ENCODE measurements at places on chromosomes 13 and 19.
A peak's percentile ranks its signal among the peaks of the same experiment; 100 is the strongest.

GRCh38 chr13:46195016-46195415 is 13.0 kb upstream of the LCP1 start:
- DNase-seq: no peak

DNA sequence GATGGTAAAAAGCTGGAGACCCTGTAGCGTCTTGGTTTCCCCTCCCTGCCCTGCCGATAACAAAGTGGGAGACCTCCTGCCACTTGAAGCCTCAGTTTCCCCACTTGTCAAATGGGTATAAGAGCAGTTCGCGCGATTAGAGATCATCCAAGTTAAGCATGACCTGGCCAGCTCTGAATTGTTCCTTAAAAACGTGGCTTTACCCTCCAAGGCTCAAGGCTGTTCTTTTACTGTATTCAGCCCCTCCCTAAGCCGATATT is 421 bp downstream of the TNPO2 start:
- DNase-seq: no peak

- DNase-seq: no peak
Observed at GRCh38 chr19:19672816-19673215, 4.2 kb downstream of the ZNF101 start.

DNA sequence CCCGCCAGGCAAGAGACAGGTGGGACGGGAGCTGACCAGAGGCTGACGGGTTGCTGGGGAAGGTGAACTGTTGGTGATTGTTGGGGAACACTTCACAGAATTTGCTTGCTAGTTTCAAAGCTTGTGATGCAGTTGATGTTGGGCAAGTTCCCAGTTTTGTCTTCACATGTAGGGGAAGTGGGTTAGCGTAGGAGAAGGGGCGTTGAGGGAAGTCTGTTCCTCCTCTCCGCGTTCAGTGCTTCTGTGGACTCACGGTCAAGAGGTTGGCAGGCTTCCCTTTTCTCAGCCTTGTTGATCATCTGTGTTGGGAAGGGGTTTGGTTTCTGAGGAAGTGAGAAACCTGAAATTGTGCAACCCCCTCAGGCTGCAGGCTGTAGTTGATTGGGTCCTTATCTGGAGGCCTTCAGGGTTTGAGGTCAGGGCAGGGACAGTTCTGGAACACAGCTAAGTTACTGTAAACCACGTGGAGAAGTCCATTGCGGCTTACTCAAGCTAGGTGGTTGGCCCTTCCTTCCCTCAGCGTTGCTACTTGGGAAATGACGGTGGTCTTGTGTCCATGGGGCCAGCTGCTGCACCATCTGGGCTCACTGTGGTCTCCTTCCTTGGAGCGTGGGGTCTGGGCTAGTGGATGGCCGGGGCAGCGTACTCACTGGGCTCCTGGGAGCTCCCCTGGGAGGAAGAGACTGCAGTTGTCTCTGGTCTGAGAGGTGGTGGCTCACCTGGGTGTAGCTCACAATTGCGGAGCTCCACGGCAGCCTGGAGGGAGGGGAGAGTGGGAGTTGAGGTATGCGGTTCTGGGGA is 7.5 kb downstream of the RPS9 start:
- no peak for DNase-seq

DNA sequence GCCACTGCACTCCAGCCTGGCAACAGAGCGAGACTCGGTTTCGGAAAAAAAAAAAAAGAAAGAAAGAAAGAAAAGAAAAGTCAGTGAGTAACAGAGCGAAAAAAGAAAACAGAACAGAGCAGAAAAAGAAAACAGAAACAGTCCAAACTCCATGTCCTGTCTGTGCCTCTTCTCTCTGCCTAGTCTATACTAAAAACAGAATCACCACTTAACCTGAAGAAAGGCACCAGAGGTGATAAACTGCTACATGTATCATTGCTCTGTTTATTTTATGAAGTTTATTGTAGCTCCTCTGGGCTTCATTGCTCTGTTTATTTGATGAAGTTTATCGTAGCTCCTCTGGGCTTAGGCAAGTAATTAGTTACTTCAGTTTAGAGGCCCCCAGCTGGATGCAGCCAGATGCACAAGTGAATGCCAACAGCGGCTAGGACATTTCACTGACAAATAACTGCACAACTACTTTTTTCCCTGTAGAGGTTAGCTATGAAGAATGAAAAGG is 39.2 kb downstream of the TBC1D4 start:
- DNase-seq: no peak

- DNase-seq: no peak
Observed at GRCh38 chr19:33831825-33832224, 35.2 kb downstream of the KCTD15 start.

DNA sequence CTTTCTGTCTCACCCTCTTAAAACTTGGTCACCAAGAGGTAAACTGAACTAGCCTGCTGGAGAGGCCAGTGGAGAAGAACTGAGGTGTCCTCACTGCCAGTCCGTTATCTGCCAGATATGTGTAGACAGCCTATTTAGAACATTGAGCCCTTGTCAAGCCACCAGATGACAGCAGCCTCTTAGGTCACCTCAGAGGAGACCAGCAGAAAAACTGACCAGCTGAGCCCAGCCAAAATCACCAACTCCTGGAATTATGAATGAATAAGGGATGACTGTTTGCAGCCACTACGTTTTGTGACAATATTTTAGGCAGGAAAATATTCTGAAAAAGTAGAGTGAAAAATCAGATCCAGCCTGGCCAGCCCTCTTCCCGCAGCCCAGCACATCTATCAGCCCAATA is 513.9 kb downstream of the DCT start:
- no peak for DNase-seq

DNA sequence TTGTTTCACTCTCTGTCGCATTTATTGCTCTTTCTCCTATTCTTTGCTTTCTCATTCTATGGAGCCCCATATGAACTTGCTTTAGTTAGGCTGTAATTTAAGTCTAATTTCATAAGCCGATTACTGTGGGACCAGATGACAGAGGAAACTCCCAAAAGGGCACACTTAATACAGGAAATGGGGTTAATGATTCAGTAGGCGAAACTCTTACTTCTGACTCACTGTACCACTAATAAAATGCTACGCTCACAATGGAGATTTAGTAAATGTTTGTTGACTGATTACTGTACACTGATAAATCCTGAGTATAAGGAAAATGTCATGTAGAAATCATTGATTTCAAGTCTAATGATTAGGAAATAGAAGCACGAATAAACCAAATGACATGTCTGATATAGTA is 276.4 kb downstream of the KLF5 start:
- no peak for DNase-seq

- DNase-seq: no peak
Observed at GRCh38 chr19:6333439-6333838, at the start of gene ACER1. Gene ACER1, minus strand, starts transcription at chr19:6333612. Its CDS starts 61 bp downstream, at chr19:6333551.

DNA sequence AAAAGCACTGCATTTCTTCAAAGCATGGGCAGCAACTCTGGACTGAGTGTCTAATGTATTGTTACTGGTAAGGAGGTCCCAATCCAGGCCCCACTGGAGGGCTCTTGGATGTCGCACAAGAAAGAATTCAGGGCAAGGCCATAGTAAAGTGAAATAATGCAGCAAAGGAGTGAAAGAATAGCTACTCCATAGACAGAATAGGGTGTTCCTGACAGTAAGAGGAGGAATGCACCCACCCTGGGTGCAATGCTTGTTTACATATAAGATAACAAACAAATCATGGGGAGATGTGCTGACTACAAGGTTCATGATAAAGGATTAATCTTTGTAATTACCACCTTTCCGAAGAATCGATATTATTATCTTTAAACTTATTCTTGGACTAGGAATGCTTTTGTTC is 58.8 kb upstream of the ABCC4 start:
- no peak for DNase-seq

DNA sequence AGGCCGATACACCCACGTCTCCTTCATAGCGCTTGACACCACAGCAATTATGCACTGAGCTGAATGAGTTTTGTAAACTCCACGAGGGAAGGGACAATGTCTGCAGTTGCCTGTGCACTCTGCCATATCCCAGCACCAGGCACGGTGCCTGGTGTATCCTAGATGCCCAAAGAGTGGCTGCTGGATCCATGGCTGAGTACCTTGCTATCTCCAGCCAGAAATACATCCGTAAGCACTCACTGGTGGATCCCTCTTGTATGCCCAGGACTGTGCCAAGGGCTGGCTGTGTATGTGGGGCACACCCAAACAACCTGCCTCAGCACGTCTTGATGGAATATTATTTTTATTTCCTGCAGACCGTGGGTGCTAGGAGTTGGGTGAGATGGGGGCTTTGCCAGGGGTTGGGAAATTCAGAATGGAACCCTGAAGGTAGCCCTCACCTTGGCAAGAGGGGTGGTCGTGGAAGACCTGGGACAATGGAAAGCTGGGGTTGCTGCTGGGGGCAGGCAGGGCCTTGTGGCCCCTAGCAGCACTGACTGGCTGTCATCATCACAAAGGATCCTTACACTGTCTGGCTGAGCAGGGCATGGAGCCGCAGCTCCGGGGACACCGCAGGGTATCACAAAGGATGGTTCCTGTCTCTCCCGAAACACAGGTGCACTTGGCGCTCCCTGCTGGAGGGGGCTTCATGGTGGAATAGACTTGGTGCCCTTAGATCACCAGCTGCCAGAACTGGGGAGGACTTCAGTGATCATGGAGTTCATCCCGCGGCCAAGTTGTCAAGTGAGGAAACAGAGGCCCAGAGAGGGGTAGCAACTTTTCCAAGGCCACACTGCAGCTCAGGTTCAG is 131.3 kb downstream of the URI1 start:
- no peak for DNase-seq

- no peak for DNase-seq
Observed at GRCh38 chr13:92873029-92873428, 353.6 kb upstream of the GPC6 start.

DNA sequence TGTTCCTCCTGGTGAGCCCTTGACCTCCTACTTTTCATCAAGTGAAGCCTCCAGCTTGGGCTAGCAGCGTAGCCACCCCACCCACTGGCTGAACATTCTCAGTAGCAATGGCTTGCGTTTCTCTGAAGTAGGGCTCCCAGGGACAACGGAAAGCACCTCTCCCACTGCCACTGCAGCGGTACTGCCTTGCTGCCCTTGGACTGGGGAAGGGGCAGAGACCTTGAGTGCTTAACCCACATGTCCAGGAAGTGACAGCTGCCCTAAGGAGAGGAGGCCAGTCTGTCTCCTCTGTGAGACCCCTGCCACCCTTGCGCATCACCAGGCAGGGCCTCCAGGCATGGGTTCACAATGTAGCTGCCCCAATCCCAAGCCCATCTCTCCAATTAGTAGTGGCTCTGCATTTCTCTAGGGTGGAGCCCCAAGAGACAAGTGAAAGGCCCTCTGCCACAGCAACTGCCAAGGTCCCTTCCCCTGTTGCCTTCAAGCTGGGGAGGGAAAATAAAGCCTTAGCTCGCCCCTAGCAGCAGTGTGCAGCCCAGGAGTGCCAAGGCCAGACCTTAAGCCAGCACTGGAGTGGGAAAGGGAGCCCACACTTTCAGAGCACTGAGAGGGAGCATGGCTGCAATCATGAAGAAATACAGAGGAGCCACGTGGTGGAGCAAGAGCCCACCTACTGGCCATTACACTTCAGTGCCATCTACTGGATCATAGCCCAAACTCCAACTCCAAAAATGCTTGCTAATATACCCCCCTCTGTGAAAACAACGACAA is 175.9 kb upstream of the TRPC4 start:
- DNase-seq: no peak

- no peak for DNase-seq
Observed at GRCh38 chr19:51002089-51002532, 707 bp upstream of the KLK8 start.

GRCh38 chr19:51031880-51032225 is 2.9 kb downstream of the KLK12 start:
- no peak for DNase-seq

DNA sequence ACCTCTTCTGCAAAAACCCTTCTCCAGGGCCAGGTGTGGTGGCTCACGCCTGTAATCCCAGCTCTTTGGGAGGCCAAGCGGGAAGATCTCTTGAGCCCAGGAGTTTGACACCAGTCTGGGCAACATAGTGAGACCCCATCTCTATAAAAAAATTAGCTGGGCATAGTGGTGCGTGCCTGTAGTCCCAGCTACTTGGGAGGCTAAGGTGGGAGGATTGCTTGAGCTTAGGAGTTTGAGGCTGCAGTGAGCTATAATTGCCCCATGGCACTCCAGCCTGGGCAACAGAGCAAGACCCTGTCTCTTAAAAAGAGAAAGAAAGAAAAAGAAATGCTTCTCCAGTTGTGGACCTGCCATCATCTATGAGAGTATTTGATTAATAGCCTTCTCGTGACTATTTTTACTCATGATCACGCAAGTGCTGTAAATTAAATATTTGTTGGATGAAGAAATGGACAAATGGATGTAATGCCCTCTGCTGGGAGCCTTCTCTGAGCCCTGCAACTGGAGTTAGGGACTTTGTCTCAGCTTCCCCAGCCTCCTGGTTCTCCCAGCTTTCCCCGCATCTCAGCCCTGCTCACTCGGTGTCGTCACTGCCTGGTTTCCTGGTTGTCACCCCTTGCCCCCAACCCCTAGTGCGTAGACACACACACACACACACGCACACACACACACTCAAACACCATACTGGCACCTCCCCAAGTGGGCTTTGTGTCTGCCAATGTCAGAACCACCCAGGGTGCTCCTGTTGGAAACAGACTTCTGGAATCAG is 12.2 kb downstream of the WIZ start:
- no peak for DNase-seq

DNA sequence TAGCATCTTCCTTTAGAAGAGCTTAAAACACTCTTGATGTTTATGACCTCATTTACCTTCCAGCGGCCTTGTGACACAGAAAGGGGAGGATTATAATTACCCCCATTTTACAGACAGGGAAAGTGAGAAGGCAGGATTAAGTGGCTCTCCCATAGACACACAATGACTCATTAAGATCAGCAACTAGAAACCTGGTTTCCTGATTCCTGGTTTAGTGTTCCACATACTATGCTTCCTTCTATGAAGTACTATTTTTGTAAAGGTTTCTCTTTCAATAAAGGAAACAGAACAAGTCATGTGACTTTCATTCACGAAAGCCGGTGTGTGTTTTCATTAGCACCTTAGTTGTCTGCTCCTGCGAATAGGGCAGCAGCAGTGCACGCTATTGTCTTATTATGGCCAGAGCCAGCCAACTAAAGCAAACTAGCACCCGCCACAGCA is 8.3 kb downstream of the IRS2 start:
- DNase-seq: no peak

DNA sequence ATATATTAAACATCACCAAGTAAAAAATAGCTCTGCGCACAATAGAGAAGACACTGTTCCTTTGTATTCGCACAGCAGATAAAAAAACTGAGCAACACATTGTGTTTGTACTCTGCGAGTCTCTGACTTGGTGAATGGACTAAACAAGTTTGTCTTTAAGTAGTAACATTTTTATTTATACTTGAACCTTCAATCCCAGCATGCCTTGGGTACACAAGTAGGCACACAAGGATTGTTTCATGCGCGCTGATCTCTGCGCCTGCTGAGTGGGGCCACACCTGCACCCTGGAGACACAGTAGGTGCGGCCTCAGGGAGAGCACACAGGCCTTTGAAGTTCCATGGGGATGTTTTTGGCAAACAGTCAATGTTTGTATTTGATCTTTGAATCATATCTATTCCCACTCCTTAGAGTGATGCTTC is 318.9 kb downstream of the MYO16 start:
- DNase-seq: peak; percentile 88

GRCh38 chr19:14830702-14831101 is 4.3 kb downstream of the OR7A5 start:
- DNase-seq: no peak
